ENCODE measurements at places on chromosomes 7 and 10. TPM values are rescaled to one million over a fixed set of nuclear protein-coding genes. Genes with fewer than 3 reads are reported as not detected.

DNA sequence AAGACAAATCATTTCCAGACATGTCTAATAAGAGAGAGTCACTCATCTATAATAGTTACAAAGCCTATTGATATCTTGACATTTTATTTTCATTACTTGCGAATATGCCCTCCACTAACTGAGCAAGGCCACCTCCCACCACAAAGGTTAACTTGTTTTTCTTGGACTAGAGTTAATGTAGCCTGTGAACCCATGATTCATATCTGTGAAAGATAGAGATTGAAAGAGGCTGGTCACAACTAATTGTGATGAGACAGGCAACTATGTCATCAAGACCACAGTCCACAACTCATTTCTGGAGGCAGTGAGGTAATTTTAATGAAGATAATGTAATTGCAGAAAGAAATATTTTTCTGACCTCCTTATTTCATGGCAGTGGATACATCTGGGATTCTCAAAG lies 491.8 kb upstream of the TPK1 start:
- H3K27ac ChIP-seq: no peak overlapping the region
- no peak for DNase-seq
- no peak overlapping the region for H3K4me3 ChIP-seq
- no peaks in the 10 kb centered on the region for H3K36me3 ChIP-seq
- H3K27me3 ChIP-seq: no peaks in the 10 kb centered on the region

Gene C10orf62
- total RNA-seq: 1.4 TPM

DNA sequence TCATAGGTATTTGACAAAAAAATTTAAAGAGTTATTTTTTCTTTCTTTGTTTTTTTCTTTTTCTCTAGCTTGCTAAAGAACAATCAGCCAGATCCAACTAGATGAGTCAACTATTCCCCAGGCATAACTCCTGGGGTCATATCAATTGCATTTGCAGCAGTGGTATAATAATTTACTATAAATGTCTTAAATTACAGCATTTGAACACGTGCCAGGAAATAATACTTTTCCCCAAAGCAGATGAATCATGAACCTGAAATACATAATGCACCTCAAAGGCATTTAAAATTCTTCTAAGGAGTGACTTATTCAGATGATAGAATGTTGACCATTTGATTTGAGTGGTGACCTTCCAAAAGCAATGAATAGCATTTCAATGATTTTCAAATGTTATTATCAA lies 190.1 kb downstream of the LRRTM3 start:
- H3K4me1 ChIP-seq: no peaks in the 10 kb centered on the region
- no peak overlapping the region for H3K27ac ChIP-seq

- peak overlapping the region; percentile 89 for H3K27ac ChIP-seq
- no peaks in the 10 kb centered on the region for H3K27me3 ChIP-seq
- no peak overlapping the region for H3K4me3 ChIP-seq
- DNase-seq: peak; percentile 93
- peaks cover 22% of the 10 kb centered on the region for H3K36me3 ChIP-seq
- peaks cover 43% of the 10 kb centered on the region for H3K4me1 ChIP-seq
Observed at GRCh38 chr7:56079450-56080185, 13.1 kb downstream of the PHKG1 start.

- H3K27me3 ChIP-seq: no peaks in the 10 kb centered on the region
- no peak for DNase-seq
- no peak overlapping the region for H3K4me3 ChIP-seq
- H3K36me3 ChIP-seq: no peaks in the 10 kb centered on the region
- no peaks in the 10 kb centered on the region for H3K4me1 ChIP-seq
Observed at GRCh38 chr7:19919261-19920095, 146.1 kb upstream of the TMEM196 start.
